ENCODE measurements at places on chromosomes 3 and 15.

GRCh38 chr15:33515121-33515520, 204.4 kb downstream of the RYR3 start:
- DNase-seq: no peak

GRCh38 chr3:188712248-188712924, 459.4 kb upstream of the TPRG1 start:
- DNase-seq: no peak

DNA sequence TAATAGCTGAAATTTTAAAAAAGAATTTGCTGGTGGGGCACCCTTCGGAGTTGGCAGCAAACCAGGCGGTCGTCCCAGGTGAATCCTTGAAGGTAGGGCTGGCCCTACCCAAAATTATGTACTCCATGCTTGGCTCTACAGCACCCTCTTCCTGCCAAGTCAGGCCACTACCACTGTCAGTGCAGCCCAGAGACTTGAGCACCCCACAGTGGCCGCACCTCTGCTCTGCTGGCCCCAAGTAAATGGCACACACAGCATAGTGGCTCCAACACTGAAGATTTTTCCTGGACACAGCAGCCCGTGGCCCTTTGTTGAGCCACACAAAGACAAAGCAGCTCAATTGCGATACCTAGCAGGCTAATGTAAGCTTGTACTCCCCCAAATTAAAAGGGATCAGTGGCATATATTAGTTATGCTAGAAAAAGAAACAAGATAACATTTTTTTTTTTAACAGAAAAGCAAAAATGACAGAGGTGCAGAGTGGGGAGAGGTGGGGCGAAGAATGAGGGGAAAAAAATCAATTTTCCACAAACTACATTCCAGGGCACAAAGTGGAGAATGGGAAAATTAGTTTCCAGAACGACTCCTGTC, 250.5 kb downstream of the UACA start:
- DNase-seq: peak; percentile 88

DNA sequence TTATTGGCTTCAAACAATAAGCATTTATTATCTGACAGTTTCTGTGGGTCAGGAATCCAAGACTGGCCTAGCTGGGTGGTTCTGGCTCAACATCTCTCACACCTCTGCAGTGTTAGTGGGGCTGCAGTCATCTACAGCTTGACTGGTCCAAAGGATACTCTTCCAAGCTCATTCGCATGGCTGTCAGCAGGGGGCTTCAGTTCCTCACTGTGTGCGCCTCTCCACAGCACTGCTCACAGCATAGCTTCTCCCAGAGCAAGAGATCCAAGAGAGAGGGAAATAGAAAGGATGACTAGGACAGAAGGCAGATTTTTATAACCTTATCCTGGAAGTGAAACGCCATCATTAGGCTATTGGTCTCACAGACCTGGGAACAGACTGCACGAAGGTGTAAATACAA, 64.2 kb downstream of the MAGI1 start:
- DNase-seq: no peak

GRCh38 chr15:57479005-57479404, 102.7 kb downstream of the CGNL1 start:
- no peak for DNase-seq

GRCh38 chr15:58002338-58003126, 63.0 kb downstream of the ALDH1A2 start:
- DNase-seq: no peak

DNA sequence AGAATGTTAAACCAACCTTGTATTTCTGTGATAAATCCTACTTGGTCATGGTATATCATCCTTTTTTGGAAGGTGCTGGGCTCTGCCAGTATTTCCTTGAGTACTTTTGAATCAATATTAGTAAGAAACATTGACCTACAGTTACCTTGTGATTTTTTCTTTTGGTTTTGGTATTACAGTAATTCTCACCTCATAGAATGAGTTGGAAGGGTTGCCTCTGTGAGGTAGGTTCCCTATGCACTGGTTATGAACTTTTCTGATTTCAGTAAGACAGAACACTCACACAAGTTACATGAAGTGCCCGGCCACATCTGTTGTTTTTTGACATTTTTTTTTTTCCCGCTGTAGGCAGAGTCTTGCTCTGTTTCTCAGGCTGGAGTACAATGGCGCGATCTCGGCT, 20.0 kb downstream of the PCCB start:
- DNase-seq: no peak

DNA sequence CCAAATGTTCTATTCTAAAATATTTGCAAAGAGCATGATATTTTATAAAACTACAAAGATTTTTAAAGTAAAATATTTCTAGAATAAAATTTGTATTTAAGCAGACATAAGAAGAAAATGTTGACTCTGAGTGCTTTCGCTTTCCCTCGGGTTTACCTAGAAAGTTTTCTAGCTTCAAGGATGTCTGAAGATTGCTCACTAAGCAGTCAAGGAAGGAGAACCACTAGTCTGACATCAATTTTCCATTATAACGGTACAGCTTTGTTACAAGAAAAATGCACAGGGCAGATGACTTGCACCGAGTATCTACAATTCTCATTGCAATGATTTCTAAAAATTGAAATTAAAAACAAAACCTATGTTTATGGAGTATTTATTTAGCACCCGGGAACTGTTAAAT, 14.2 kb downstream of the GPR15 start:
- DNase-seq: no peak

- DNase-seq: no peak
Measured at GRCh38 chr3:62805580-62806277, 69.5 kb downstream of the CADPS start.

DNA sequence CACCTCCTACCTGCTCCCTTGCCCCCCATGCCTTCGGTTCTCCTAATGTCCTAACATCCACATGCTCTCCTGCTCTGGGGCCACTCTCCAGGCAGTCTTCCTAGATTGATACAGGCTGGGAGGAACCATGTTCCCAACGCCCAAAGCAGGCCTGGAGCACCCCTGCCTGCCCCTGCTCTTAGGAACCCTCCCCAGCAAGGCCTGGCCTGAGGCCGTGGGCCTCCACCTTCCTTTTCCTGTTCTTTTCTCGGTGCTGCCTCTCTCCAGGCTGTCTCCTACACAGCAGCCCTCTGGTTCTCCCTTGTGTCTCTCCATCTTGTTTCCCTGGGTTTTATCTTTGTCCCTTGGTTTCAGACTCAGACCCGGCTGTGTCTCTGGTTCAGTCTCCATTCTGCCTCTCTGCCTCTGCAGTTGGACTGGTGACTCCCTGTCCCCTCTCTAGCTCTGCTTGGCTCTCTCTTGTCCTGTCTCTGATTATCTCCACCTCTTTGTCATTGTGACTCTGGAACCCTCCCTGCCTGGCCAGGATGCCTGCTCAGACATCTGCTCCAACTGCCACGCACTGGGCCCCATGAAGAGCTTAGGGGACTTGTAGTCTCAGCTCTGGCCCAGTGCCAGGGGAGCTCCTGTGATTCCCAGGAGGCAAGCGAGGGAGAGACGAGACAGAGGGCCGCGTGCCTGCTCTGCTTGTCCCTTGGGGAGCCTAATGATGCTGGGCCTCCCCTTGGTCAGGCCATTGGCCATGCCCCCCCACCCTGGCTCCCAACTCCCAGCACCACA, 26.0 kb upstream of the RPL29 start:
- DNase-seq: no peak

- DNase-seq: no peak
Measured at GRCh38 chr3:124116906-124117305, 125.0 kb upstream of the ROPN1 start.

- DNase-seq: no peak
Measured at GRCh38 chr3:172461530-172462138, 13.4 kb upstream of the GHSR start.

DNA sequence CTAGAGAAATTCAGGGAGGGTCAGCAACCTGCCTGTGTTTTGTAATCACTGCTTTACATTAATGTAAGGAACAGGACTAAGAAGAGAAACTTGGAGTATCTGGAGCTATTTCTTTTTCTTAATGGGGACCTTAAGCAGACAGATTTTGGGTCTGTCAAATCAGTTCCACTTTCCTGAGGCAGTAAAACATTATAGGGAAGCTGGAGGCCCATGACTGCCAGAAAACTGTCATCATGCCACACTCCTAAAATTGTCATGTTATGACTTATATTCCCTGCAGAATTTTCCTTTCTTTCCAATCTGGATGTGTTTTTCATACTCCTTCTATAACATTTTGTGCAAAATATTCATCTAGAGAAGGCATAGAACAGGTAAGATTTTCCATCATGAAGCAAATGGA, 28.8 kb downstream of the DGKG start:
- no peak for DNase-seq

GRCh38 chr15:93164409-93164808, 75.4 kb upstream of the RGMA start:
- no peak for DNase-seq

DNA sequence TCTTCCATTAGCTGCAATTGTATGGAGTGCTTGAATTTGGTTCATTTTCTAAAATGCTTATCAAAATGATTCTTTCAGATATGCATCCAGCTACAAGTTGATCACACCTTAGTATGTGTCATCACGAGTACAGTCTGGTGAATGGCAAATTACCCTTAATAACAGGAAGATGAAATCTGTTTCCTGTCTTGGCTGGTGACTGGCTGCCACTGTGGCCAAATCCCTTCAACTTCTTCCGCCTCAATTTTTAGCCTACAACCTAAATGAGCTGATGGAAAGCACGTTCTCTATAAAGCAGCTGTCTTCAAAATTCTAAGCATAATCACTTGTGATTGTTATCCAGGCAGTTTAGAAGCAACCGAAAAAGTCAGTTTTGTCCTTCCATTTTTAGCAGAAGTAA, 387.1 kb upstream of the NECTIN3 start:
- DNase-seq: no peak

DNA sequence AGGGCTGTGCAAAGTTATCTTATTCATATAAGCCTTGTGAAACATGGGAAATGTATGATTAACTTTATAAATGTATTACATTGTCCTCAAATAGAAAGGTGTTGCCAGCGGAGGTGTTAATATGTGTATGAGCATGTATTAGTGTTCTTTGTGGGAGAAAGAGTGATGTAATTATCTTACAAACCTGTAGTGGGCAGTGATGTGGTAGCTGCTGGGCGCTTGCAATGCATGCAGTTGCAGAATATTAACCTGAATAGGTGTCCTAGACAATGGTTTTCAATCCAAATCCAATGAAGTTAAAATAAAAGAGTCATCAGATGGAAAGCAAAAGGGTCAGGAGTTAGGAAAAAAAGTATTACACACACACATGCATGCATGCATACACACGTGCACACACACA, 881.3 kb upstream of the CADM2 start:
- no peak for DNase-seq

All from posterior vena cava (tissue), 2 donors.